ENCODE measurements at places on chromosomes 6 and 20.

- DNase-seq, result no peak
Measured at GRCh38 chr20:16639027-16639941, 66.0 kb upstream of the KIF16B start.

- DNase-seq, result no peak
Measured at GRCh38 chr6:110338820-110339470, 19.2 kb downstream of the METTL24 start.

DNA sequence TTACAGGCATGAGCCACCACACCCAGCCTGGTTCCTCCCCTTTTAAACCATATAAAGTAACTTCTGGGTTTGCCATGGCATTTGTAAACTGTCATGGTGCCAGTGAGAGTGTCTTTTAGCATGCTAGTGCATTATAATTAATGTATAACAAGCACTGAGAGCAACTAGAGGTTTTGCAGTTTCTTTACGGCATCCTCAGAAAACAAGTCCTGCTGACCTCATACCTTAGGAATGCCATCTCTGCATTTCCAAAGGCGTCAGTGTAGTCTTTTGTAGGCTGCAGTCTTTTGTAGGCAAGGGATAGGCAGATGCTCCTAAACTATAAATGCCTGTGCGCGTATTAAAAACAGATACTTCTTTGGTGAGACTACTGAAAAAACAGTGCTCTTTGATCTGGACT, 75.0 kb upstream of the EZR start:
- peak; percentile 25 for DNase-seq

GRCh38 chr20:53503517-53503919, 90.1 kb downstream of the ZNF217 start:
- no peak for DNase-seq

DNA sequence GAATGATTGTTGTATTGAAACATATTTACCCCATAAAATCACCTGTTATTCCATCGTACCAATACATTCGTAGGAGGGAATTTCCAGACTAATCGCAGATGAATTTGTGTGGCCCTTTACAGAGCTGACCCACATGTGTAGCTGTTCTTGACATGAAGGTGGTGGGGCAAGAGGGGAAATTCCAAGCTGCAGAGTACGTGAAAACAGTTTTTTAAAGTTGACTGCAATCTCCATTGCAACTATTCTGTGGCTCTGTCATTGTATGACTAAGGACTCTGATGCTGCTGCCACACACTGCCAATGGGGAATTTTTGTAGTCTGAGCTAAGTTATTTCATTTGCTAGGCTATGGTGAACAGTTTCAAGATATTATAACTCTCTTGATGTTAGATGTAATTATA, 46.4 kb upstream of the ADTRP start:
- DNase-seq, result no peak

DNA sequence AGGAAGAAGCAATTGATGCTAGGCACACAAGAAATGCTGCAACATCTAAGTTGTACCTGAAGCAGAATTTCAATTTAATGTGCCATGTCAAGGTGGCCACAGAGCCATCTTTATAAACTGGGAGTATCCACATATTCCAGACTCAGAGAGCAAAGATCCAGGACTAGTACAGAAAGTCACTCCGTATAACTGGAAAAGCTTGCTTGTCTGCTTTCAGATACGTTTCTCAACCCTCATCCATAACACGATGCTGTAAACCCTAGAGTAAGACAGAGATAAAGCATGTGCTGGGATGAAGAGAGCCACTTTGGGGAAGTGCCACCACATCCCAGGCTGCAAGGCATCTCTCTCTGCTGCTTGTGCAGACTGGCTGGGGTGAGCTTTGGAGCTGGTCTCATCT, 134.7 kb downstream of the PACRG start:
- DNase-seq, result no peak

DNA sequence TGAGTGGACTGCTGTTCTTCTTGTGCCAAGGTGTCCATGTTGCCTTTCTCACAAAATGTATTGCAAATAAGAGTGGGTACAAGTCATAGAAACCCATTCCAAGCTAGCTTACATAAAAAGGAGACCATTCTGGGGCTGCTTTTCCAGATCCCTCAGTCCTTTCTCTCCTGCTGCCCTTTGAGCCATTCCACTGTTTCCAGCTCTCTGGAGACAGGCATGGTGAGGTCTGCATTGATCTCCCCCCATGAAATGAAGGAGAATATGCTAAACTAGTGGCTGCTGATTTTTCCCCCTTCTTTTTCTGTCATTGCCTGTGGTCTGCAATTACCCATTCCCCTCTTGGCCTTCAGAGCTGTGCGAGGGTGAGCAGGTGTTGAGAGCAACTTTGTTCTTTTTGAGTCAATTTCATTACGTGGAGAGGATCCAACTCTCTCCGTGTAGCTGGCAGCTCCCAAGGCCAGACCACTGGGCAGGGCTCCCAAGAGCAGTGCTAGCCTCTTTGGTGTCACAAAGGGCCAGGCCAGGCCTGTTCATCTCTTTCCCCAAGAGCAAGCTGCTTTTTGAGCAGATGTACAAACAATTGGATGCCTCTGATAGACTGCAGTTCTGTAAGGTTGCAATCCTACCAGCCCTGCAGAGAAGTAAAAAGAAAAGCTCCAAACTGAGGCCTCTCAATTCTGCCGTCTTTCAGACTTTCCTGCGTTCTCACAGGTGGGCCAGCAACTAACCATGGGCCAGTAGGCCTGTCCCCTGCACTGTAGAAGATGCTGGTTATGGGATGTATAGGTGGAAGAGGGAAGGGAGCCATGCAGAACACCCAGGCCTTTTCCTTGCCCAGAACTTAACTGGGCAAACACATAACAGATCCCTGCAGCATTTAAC, 96.1 kb upstream of the ARMC2 start:
- no peak for DNase-seq

DNA sequence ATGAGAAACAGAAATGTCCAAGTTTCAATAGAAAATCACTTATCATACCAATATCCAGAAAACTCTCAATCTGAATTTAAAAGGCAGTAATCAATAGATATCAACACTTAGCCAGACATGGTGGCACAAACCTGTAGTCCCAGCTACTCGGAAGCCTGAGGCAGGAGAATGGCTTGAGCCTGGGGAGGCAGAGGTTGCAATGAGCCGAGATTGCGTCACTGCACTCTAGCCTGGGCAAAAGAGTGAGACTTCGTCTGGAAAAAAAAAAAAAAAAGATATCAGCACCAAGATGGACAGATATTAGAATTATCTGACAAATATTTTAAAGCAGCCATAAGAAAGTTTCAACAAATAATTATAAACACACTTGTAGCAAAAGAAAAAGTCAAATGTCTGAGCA, 47.0 kb downstream of the TCP11 start:
- no peak for DNase-seq

DNA sequence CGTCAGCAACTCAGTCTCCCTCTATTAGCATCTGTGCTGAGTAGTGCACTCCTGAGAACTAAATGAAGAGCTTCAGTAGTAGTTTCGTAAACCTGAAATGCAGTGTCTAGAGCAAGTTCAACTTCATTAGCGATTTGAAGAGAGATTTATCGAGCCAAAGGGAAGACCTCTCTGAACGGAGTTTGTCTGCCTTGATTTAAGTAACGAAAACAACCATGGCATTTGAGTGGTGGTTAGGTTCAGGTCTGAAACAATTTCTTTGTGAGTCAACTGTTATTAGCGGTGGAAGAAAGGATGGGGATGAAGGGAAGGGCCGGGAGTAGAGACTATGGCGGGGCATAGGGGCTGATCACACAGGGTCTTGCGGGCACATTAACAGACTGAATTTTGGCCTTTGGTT, 150.5 kb downstream of the BCAS1 start:
- no peak for DNase-seq

DNA sequence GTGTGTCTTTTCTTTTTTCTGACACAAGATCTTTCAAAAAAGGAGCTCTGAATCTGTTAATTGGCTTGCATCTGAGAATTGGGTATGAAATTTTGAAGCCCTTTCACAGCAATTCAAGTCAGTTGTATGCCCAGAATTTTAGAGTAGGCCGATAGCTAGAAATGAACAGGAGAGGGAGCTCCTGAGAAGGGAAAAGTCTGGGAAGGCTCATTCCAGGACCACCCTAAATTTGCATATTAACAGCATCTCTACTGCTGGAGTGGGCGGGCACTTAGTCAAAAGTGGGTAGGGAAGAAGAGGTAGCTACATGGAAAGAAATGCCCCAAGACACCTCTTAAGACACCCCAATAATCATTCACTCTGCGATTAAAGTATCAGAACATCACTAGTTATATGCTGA, 928.3 kb downstream of the TBC1D32 start:
- DNase-seq, result no peak

DNA sequence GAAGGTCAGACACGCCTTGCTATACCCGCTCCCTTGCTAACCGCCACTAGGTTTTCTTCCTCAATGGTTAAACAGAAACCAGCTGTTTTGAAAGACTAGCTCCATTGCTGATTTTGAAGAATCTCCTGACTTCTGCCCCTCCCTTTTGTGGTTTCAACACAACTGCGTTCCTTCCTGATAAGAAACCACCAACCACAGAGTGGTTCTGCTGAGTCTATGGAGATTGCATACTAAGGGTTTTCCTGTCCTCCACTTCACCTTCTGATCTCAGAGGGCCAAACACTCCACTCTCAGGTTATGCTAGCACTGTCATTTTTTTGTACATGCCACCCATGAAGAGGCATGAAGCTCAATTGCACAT, 207.9 kb downstream of the MYLK4 start:
- DNase-seq, result peak; percentile 29

DNA sequence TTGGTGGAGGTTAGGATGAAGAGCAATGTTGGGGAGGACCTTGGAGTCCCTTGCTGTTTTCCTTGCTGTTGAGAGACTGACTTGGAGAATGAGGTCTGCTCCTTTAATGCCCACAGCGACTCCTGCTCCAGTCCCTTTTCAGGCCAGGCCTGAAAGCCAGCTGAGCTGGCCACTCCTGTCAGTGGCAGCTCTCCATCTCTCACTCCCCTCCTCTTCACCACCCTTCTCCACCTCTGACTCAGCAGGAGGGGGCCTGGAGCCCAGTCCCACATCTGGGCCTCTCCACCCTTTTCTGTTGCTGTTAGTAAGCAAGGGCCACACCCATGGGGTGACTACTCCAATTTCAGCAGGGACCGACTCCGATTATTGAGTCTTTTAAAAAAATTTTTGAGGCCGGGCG, 2.2 kb downstream of the SNX21 start:
- DNase-seq, result peak; percentile 78

DNA sequence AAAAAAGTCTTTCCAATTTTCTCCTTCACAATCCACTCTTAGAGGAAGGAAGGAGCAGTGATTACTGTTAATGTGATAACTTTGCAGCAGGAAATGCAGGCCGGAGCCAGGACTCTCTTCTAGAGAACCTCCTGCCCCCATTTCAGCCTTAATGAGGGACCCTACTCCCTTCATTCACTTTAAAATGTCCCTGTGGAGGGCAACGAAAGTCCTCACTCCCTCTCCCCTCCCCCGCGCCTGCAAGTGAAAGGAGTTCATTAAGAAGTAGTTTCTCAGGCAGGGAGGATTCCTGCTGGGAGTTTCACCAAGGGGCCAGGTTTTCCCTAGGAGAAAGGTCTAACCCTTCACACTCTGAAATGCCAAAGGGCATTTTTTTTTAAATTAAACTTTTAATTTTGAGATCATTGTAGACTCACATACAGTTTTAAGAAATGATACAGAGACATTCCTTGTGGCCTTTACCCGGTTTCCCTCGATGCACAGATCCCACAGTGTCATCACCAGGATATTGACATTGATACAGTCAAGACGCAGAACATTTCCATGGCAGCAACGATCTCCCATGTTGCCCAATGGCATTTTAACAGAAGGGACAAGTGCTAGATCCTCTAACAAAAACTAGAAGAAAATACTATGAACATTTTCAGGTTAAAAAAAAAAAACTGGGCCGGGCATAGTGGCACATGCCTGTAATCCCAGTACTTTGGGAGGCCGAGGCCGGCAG, 6.8 kb upstream of the COMMD7 start:
- no peak for DNase-seq

GRCh38 chr20:51562332-51563173, 20.0 kb upstream of the NFATC2 start:
- peak; percentile 81 for DNase-seq

DNA sequence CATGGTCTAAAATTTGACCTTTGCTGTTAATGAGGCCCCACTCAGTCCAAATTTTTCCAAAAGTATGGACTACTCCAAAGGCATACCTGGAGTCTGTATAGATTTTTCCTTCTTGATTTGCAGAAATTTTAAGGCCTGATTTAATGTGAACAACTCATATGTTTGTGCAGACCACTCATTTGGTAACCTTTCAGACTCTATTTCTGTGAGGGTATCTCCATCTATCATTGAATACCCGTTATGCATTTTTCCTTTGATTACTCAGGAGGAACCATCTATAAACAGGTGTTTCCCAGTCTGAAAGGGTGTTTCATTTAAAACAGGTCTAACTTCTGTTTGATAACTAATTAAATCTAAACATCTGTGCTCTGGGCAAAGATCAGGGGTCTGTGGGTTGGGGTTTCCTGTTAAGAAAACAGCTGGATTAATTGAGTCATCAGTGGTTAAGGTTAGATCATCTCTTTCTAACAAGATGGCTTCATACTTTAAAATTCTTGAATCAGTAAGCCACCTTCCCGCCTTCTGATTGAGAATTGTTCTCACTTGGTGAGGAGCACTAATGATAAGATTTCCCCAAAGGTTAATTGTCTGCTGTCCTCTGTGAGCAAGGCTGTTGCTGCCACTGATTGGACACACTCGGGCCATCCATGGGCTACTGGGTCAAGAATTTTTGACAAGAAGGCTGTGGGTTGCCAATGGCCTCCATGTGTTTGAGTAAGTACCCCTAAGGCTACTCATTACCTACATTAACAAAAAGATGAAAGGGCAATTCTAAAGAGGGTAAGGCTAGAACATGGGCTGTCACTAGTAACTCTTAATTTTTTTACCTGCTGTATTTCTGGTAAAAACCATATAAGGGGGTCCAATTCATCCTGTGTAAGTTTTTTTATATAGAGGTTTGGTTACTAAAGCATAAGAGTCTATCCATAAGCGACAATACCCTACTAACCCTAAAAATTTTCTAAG, 24.1 kb downstream of the HLA-B start:
- DNase-seq, result no peak

GRCh38 chr6:1283501-1283900, 28.4 kb upstream of the FOXQ1 start:
- DNase-seq, result no peak

DNA sequence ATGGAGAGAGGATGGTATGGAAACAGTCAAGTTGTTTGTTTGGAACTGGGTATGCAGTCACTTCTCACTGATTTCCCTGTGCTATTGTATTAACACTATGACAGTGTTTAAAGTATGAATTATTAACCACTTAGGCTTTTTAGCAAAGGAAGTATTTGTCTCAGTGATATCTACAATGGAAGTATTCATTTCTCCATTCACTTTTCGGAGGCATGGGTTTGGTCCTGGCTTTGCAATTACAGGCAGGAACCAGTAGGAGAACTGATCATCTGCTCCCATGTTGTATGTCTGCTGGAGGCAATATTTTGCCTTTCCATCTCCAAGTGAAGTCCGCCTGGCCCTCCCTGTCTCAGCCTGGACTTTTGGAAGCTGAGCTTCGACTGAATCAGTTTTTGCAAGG, 30.6 kb upstream of the EXOC2 start:
- no peak for DNase-seq

DNA sequence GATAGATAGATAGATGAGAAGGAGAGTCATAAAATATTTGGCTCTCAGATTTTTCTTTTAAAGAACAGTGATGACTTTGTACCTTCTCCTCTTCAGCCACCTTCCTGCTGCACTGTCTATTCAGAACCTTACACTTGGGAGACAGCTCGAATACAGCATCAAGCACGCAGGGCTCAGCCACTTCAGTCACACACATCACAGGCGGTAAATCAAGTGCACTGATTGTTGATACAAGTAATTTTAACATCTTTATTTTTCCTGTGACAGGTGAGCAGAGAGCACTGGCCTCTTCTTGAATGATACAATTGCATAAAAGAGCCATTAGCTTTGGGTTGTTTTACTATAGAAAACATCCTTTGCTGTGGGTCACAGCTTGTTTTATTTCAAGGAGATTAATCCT, 1118.5 kb upstream of the EYS start:
- DNase-seq, result no peak

Measured in AG09319 (cell line).